ENCODE measurements at places on chromosomes 6 and 20.

- DNase-seq = no peak
These were observed 196.1 kb downstream of the DLL1 start for GRCh38 chr6:170094686-170095272.

GRCh38 chr6:139582956-139583355 lies 208.5 kb upstream of the CITED2 start:
- no peak for DNase-seq

DNA sequence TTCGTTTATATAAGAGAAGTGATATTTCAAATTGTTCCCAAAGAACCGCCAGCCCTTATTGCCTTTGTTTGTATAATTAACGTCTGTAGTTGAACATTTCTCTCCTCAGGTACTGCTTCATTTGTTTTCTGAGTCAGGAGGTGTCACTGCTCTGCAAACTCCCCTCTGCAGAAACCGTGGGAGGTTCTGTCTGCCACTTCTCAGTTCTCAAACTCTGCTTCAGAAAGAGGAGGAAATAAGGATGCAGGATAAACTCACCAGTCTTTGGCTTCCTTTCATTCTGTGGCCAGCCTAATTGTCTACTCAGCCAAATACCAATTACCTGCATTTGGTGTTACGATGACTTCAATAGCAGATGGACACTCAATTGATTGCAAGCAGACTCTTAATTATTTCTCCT lies 149.8 kb downstream of the PAK5 start:
- DNase-seq = no peak

DNA sequence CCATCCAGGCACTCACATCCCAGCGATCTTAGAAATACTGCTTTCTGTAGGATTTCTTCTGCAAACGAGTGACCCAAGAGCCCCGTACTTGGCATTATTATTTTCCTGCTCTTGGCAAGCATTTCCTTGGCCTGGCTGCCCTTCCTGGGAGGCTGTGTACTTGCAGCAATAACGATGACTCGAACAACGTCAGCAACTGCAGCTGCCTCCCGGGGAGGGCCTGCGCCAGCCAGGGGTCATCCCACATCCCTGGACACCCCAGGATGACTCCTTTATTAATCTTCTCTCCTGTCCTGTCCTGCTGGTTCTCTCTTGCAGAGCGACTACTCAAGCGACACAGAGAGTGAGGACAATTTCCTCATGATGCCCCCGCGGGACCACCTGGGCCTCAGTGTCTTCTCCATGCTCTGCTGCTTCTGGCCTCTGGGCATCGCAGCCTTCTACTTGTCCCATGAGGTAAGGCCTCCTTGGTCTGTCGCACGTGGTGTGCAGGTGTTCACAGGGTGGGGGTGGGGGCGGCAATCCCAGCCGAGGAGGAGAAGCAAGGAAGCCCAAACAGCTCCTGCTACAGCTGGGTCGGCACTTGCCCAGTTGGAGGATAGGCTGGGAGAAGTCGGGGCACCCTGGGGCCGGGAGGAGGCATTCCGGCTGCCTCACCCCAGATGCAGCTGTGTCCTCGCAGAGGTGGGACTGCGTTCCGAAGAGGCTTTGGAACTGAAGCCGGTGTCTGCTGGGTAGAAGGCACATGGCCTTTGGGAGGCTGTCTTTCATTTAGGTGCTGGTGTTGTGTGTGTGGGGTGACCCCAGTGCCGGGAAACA lies 115.3 kb downstream of the SYNDIG1 start:
- no peak for DNase-seq

DNA sequence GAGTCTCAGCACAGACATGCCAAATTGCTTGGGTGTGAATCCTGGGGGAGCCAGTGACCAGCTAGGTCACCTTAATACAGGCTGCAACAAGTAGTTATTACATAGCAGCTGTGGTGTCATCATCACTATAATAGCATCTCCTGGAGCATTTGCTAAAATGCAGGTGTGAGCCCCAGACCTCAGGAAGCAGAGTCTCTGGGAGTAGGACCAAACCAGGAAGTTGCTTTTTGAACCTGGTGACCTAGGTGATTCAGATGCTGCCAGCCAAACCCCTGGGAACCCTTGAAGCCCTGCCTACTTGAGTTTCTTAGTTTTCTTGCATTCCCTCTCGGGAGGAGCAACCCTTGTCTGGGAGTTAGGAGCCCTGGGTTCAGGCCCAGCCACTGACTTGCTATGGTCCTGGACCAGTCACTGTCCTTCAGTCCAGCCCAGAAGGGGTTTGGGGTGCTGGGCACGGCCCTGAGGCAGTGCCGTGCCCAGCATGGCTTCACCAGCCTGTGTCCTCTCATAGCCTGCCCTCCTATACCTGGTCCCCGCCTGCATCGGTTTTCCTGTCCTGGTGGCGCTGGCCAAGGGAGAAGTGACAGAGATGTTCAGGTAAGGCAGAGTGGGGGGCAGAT lies 39.3 kb upstream of the ID1 start:
- peak; percentile 86 for DNase-seq

- no peak for DNase-seq
These were observed 1.1 kb downstream of the BNIP5 start for GRCh38 chr6:36335465-36336207.

- DNase-seq = no peak
These were observed 57.7 kb upstream of the PTPRT start for GRCh38 chr20:43247361-43247760.

GRCh38 chr20:24587384-24588046 lies 118.1 kb downstream of the SYNDIG1 start:
- no peak for DNase-seq

DNA sequence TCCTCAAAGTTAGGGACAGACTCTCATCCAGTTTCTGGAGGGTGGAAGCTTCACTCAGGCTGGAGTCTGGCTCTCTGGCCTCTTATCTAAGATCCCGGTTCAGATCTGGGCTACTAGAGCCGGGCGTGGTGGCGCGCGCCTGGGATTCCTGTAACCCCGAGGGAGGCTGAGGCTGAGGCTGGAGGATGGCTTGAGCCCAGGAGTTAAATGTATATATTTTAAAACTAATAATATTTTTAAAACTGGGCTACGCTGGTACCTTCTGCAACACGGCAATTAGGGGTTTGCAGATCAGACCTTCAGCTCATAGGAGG lies 710 bp upstream of the ZNF343 start:
- DNase-seq = no peak

- DNase-seq = no peak
These were observed 24.1 kb upstream of the ARFGEF2 start for GRCh38 chr20:48897305-48898010.

- no peak for DNase-seq
These were observed 164.8 kb downstream of the BACH2 start for GRCh38 chr6:90131614-90132423.

DNA sequence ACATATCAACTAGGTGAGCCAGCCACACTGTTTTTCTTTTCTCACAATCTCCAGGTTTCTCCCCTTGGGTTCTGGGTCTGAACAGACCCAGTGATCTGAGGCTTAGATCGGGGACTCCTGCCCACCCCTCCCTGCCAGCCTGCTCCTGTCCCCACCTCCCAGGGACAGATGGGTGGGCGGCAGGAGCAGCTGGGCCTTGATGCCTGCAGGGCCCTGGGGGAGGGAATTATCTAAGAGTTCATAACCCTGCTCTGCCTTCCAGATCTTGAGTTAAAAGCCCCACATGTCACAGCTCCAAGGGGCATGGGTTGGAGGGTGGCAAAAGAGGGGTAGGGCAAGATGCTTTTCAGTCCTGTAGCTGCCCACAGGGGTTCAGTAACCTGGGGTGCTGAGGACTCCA lies 5.2 kb upstream of the XKR7 start:
- no peak for DNase-seq

GRCh38 chr20:23889775-23890187 lies 10.2 kb upstream of the CST5 start:
- DNase-seq = peak; percentile 76

- no peak for DNase-seq
These were observed 8.8 kb downstream of the SRPK1 start for GRCh38 chr6:35911871-35912653.

GRCh38 chr6:167835260-167835659 lies 8.5 kb downstream of the AFDN start:
- DNase-seq = no peak

- DNase-seq = no peak
These were observed 577.4 kb downstream of the HTR1B start for GRCh38 chr6:76885861-76886301.

- no peak for DNase-seq
These were observed 30.2 kb downstream of the PANK2 start for GRCh38 chr20:3919352-3919751.

GRCh38 chr6:14276071-14276470 lies 158.5 kb downstream of the CD83 start:
- no peak for DNase-seq

- no peak for DNase-seq
These were observed 562.9 kb upstream of the CHD6 start for GRCh38 chr20:42181064-42181463.

- no peak for DNase-seq
These were observed 68.9 kb downstream of the ZNF217 start for GRCh38 chr20:53524589-53525312.
